ENCODE measurements at places on chromosomes 3 and 15.

DNA sequence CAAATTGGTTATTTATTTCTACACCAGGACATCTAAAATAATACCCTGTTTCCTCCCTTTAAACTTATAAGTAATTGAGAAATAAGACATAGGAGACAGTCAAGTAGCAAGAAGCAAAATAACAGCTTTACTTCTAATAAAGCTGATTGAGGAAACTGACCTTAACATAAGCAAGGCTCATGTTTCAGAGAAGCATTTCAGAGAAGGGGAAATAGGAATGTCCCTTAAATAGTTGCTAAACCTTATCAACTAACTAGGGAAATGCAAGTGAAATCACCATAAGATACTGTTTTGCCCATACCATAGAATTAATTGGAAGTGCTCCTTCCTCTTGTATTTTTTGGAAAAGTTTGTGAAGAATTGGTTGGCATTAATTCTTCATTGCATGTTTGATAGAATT lies 84.9 kb downstream of the B3GALNT1 start:
- no peak for DNase-seq

- DNase-seq, result no peak
Measured at GRCh38 chr15:53739651-53740050, 19.8 kb downstream of the WDR72 start.

- no peak for DNase-seq
Measured at GRCh38 chr15:67745073-67746006, 80.0 kb upstream of the SKOR1 start.

- no peak for DNase-seq
Measured at GRCh38 chr3:38805765-38806386, 10.1 kb downstream of the SCN10A start.

GRCh38 chr3:171772427-171773056 lies 37.7 kb downstream of the PLD1 start:
- peak; percentile 27 for DNase-seq

- DNase-seq, result no peak
Measured at GRCh38 chr3:152243721-152244516, 24.8 kb upstream of the MBNL1 start.

- DNase-seq, result no peak
Measured at GRCh38 chr3:56800832-56801661, 702 bp downstream of the ARHGEF3 start.

- no peak for DNase-seq
Measured at GRCh38 chr15:63195569-63196015, 6.2 kb downstream of the RAB8B start.

DNA sequence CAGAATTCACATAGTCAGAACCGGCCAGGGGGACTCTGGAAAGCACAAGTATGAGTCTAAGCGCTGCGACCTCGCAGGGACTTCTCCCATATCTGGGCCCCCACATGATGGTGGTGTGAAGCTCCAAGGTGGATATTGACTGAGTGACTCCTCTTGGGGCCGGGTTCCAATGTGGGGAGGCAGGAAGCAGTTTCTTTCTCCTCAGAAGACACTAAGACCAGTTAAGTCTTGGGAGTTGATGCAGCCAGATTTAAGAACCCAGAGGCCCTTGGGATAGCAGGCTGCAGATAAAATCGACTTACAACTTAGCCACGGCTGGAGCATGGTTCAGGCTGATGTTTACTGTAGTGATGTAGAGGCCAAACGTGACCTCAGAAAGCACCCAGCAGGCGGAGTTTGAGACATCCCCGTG lies 55.4 kb upstream of the KLF13 start:
- DNase-seq, result no peak

- DNase-seq, result no peak
Measured at GRCh38 chr3:46915297-46915822, 37.8 kb downstream of the PTH1R start.

- DNase-seq, result no peak
Measured at GRCh38 chr15:75828429-75828828, 14.8 kb upstream of the UBE2Q2 start.

GRCh38 chr3:141044695-141045641 lies 6.2 kb upstream of the SPSB4 start:
- DNase-seq, result no peak

GRCh38 chr3:52052831-52053306 lies 3.5 kb downstream of the DUSP7 start:
- no peak for DNase-seq

GRCh38 chr3:118818386-118818785 lies 216.3 kb downstream of the IGSF11 start:
- no peak for DNase-seq

DNA sequence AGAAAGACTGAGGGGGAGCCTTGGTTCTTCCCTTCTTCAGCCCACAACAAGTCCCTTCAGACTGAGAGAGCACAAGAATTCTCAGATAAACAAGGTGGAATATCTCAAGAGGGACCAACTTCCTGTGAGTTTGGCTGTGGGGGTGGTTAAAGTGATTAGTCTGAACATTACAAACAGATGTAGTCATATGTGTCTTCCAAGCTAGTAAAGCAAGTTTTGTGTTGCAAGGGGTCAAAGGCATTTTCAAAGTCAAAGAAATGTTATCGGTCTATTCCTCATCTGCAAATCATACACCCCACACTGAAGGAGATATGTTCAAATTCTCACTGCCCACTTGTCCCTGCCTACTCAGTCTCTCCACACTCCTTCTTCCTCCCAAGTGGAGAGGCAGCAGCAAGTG lies 242.5 kb downstream of the FAM43A start:
- no peak for DNase-seq

GRCh38 chr15:51966192-51966591 lies 5.4 kb downstream of the LEO1 start:
- no peak for DNase-seq

DNA sequence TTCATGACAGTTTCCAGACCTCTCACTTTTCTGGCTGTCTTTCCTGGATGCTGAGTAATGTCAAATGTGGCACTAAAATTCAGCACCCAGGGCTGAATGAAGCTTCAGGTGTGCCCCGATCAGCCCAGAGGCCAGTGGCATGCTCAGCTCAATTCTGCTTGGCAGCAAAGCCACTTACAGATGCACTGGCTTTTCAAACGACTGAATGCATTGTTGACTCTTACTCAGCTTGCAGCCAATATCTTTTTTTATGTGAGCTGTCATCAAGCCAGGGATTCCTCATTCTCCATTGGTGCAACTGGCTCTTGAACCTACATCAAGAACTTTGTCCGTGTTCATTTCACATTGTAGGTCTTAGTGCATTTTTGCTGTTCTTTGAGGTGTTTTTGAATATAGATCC lies 60.7 kb downstream of the ZDHHC19 start:
- no peak for DNase-seq

DNA sequence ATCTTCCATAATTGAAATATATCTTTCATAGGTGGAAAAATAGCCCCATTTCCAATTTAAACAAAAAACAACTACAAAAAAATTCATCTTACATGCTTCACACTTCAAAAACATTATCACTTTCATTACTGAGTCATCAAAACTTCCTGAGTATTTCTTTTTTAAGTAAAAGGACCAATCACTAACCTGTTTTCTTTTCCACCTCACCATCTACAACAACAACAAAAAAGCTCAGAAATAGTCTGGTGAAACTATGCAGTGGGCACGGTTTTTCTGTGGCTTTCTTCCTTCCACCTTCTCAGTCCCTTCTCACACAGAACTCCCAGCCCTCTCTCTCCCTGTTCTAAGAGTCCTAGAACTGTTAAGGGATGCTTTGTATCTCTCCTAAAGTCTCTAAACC lies 20.3 kb upstream of the TNIK start:
- DNase-seq, result no peak

DNA sequence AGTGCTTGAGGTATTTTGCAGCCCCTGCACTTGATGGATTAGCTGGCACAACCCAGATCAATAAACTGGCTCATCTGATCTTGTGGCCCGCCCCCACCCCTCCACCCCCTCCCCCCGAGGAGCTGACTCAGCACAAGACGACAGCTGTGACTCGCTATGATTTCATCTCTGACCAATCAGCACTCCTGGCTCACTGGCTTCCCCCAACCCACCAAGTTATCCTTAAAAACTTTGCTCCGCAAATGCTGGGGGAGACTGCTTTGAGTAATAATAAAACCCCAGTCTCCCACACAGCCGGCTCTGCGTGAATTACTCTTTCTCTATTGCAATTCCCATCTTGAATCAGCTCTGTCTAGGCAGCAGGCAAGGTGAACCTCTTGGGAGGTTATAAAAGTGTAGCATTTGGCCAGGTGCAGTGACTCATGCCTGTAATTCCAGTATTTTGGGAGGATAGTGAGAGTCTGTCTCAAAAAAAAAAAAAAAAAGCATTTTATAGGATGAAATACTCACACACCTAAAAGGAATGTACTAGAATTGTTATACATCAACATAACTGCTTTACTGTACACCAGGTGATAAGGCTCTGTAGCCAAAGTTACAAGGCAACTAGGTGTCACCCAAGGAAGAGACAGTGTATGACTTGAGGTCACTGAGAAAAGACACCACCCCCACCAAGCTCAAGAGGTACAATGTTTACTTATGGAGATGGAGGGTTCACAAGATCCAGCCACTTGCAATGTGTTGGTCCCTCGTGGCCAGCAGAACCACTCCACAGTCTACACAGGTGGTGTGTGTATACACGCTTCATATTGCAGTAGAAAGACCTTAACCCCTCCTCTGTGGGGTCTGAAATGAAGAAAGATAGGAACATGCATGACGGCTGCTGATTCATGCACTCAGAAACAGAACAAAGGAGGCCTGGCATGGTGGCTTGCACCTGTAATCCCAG lies 8.6 kb downstream of the ZNF445 start:
- DNase-seq, result no peak

GRCh38 chr3:45199837-45200648 lies 26.0 kb downstream of the TMEM158 start:
- DNase-seq, result no peak

DNA sequence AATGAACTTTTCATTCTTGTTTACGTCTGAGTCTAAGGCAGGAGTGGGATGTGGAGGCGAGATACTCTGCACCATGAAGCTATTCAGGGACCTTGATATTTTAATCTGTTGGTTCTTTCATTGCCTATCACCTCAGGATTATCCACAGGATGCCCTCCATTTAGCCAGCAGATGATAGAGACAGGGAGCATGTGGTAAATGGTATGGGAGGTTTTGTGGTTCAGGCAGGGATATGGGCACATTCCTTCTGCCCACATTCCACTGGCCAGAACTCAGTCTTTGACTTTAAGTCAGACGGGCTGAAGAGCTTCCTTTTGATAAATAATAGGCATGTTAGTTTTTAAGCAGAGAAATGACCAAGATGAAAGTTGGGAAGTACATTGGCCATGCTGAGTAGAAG lies 548.0 kb upstream of the CCDC54 start:
- DNase-seq, result no peak

GRCh38 chr15:48641416-48641815 lies 4.1 kb downstream of the FBN1 start:
- DNase-seq, result no peak

DNA sequence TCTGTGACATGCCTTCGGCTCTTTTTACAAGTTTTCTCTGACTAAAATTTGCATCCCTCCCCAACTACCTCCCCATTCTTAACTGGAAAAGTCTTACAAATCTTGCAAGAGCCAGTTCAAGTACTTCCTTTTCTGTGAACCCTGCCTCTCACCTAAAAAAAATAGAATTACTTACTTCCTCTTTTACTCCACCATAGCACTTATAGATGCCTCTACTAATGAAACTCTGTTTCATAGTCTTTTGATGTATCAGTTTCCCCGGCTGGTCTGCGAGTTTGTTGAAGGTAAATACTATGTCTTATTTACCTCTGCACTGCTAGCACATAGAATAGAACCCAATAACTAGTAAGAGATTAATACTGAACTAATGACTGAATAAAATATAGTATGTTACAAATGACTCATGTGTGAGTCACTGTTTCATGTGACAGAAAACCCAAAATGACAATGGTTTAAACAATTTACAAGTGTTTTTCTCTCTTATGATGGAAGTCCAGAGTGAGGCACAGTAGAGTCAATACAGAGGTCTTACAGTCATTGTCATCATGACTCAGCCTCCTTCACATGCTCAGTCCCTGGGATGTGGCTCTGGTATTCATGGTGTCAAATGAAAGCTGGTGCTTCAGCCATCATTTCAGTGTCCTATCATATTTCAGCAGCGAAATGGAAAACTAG lies 393.5 kb downstream of the RSL24D1 start:
- no peak for DNase-seq

DNA sequence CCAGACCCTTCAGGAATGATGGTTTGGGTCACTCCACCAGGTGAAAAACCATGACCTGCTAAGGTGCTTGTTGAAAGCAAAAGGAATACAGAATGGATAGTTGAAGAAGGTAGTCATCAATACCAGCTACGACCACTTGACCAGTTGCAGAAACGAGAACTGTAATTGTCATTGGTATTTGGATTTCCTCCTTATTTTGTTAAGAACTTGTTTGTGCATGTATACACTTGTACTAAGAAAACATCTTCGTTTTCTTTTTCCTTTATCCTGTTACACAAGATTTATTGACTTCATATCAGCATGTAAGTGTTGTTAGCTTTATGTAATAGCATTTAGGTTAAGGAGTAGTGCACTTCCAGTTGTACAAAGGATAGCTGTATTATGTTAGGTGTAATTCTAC lies 261.8 kb downstream of the MCTP2 start:
- no peak for DNase-seq

DNA sequence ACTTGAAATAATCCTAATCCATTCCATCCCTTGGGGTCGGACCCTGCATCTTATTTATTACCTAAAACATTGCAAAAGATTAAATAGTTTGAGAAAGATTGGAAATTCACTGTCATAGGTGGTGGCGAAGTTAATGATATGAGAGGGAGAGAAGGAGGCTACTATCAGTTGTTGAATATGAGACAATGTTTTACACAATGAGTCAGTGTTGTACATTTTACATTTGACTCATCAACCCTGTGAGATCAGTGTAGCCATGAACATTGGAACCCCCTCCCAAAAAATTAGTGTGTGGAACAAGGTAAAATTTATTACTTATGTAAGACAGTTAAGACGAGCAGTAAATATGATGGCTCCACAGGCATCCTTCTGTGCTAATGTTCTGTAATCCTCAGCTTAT lies 384.3 kb downstream of the MCTP2 start:
- no peak for DNase-seq

DNA sequence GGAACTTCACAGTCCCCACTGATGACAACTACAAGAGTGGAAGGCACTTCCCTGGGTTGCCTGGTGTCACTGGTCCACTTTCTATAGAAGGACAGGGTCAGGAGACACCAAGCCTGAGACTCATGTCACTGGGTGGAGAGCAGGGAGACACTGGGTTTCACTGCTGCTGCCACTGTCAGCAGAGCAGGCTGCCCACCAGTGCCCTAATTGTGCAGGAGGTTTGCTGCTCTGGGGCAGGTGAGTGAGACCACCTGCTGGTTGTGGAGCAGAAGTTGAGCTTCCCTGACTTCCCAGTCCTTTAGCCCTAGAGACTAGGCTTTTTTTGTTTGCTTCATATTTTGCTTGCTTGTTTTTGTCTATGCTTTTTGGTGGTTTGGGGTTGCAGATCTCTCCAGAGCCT lies 528.4 kb upstream of the RGMA start:
- DNase-seq, result no peak

DNA sequence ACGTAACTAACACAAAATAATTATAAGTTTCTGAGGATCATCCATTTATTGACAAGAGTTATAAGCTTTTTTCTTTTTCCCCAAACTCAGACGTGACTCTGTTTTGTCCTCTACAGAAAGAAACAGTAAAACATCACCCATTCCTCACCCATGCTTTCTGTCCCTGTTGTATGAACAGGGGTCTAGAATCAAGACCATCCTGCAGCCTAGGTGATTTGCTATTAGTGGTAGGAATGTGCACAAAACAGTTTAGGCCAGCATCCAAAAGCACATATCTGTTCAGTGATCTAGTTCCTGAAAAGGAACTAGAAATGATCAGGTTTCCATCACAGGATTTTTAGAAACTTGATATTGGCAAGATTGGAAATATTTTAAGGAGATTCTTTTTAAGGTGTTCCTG lies 527.6 kb downstream of the SOX2 start:
- DNase-seq, result no peak

- DNase-seq, result no peak
Measured at GRCh38 chr3:123624302-123624701, 39.4 kb upstream of the HACD2 start.
